Germinal center (tissue), 1 donor: ENCODE measurements at places on chromosomes 6 and 20.
A peak's percentile ranks its signal among the peaks of the same experiment; 100 is the strongest.

- no peak for DNase-seq
These were observed 154.1 kb downstream of the ARID1B start for GRCh38 chr6:156931283-156931682.

- no peak for DNase-seq
These were observed 60.7 kb downstream of the GRIK2 start for GRCh38 chr6:101454106-101454676.

GRCh38 chr6:134870677-134871498, 79.0 kb downstream of the ALDH8A1 start:
- peak; percentile 28 for DNase-seq

DNA sequence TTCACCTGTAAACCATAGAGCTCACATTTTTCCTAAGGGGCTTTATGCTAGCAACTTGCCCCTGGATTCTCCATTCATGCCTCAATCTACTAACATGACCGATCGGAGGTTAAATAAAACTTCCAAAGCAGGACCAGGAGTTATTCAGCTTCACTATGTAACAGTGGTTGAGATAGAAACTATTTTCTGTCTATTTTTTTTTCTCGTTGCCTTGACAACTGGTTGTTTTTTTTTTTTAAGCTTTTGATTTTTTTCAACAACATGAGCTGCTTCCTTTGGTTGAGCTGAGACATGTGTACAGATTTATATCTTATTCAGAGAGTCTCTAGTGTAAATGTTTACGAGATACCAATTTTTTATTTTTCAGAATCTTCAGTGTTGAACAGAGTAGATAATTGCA, 85.7 kb downstream of the SHLD1 start:
- no peak for DNase-seq

- no peak for DNase-seq
These were observed 8.7 kb upstream of the RAMACL start for GRCh38 chr6:166595061-166595780.

DNA sequence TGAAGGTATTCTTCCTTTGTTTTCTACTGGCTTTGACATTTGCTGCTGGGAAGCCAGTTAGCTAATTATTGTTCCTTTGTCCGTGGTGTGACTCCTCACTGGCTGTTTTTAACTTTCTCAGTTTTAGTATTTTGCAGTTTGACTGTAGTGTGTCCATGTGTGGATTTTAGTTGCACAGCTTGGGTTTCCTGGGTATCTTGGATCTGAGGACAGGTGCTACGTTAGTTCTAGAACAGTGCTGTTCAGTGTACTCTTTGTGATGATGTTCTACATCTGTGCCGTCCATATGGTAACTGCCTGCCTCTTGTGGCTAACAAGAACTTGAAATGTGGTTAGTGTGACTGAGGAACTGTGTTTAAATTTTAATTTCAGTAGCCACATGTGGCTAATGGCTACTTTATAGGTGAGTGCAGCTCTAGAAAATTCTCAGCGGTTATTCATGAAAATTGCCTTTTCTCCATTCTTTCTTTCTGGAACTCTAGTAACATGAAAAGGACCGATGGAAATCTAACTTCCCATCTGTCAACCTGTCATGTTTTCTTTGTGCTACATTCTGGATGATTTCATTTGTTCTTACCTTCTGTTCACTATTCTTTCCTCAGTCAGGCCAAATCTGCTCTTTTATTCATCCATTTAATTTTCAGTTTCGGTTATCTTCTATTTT, 7.4 kb downstream of the SNX9 start:
- DNase-seq: no peak

DNA sequence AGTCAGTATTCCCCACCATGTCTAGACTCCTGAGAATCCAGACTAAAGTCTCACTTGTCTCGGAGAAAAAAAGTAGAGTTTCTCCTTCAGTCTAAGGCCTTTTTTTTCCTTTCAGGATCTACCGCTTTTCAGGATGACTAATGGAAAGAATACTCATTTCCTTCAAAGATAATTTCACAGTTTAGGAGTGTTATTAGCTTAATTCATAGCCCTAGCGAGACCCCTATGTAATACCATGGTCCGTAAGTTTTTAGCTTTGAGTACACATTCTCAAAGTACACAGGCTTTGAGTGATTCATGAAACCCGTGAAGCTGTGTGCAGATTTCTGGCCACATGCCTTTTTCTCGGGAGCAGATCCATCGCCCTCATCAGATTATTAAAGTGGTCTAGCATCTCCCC, 133.1 kb downstream of the SOX4 start:
- DNase-seq: no peak

- DNase-seq: no peak
These were observed 162.0 kb upstream of the CST7 start for GRCh38 chr20:24787071-24787470.

GRCh38 chr20:53091789-53092188, 119.6 kb downstream of the TSHZ2 start:
- no peak for DNase-seq

DNA sequence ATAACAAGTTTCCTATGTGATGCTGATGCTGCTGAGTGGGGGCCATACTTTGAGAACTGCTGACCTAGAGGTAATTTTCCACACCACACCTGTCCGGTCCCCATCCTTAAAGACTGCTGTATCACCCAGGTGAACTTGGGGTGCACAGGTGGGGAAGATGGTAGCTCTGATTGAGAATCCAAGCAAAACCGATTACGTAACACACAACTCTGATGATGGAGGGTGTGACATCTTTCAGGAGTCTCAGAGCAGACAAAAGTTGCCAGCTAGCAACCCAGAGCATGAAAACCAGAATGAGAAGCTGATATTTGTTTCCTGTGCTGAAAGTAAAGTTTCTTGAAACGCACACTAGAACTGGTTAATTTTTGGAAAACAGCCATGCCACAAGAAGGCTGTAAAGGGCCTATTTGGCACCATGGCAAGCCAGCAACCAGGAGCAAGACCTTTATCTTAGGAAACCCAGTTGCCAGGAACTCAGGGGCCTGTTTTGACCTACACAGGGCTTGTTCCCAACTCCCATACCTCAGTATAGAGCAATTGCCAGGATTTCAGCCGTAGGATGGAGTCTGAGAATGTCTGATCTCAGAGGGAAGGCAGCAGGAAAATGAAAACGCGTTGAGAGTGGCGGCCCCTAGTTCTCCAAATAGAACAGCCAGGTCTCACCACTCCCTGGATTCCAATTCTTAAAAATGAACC, 21.6 kb upstream of the TBC1D7 start:
- DNase-seq: no peak

GRCh38 chr6:40251637-40252300, 317.5 kb upstream of the MOCS1 start:
- DNase-seq: no peak

- DNase-seq: no peak
These were observed 46.1 kb upstream of the GFRAL start for GRCh38 chr6:55281215-55281614.
